AG08395 (cell line): ENCODE measurements at places on chromosomes 2 and 18.
A peak's percentile ranks its signal among the peaks of the same experiment; 100 is the strongest.

DNA sequence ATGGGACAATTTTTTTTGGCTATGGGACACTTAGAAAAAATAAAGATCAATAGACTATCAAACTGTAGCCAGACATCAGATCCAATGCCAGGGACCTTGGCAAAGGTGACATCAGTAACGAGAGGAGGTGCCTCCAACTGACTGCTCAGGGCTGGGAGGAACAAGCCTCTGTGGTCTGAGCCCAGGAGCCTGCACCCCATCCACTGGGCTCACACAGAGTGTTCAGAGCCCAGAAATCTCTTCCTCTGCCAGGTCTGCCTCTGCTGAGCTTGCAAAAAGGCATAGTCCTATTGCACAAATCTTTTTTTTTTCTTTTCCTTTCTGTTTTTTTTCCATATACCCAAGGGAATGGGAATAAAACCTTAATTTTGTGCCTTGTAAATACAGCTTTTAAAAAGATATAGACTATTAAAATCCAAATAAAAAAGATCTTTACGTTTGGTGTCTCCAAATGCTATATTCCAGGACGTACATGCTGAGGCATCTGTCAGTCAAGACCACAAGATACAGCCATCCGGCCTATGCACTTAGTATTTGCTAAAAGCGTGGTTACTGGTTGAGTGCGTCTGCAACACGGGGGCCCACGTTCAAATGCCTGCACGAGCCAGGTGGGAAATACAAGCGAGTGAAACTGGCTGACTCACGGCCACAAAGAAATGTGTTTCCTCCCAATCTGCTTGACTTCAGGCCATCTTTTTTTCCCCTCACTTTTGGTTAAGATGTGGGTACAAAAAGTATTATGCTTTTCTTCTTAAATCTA, 7.8 kb upstream of the ARHGAP25 start:
- no peak for DNase-seq

DNA sequence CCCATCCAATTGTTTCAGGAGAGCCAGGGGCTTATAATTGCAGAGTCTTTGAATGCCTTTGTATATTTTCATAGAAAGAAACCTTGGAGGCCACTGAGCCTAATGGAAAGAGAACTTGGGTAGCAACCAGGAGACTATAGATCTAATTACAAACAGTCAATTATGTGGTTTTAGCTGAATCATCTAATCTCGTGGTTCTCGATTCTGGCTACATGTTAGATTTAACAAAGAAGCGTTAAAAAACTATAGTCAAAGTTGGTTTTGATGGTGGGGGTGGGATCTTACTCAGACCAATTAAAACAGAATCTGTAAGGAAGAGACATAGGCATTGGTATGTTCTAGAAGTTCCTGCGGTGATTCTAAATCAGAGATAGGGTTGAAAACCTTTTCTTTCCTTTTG, 344.1 kb downstream of the CNTNAP5 start:
- no peak for DNase-seq

DNA sequence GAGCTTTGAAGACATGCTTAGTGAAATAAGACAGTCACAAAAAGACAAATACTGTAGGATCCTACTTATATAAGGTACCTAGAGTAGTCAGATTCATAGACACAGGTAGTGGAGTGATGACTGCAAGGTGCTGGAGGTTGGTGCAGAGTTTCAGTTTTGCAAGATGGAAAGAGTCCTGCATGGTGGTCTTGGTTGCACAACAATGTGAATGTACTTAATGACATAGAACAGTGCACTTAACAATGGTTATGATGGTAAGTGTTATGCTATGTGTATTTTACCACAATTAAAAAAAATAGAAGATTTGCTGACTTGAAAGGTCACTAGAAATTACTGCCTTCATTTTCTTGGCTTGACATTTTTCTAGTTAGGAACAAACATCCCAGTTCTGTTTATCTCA, 9.5 kb downstream of the CERS6 start:
- DNase-seq: no peak

DNA sequence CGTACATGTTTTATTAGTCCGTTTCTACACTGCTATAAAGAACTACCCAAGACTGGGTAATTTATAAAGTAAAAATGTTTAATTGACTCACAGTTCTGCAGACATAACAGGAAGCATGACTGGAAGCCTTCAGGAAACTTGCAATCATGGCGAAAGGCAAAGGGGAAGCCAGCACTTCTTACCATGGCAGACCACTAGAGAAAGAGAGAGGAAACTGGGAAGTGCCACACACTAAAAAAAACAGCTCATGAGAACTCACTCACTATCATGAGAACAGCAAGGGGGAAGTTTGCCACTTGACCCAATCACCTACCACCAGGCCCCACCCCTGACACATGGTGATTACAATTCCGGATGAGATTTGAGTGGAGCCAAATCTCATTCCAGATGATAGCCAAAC, 466.2 kb downstream of the IRS1 start:
- DNase-seq: no peak

GRCh38 chr2:41234093-41234492, 782.2 kb upstream of the SLC8A1 start:
- no peak for DNase-seq

- DNase-seq: no peak
Measured at GRCh38 chr18:52451256-52451655, 111.3 kb downstream of the DCC start.

- DNase-seq: no peak
Measured at GRCh38 chr2:43029186-43029585, 197.2 kb downstream of the ZFP36L2 start.

GRCh38 chr18:74714791-74715190, 117.1 kb downstream of the ZNF407 start:
- DNase-seq: no peak

GRCh38 chr2:157894694-157895435, 18.7 kb upstream of the ACVR1 start:
- DNase-seq: peak; percentile 78

DNA sequence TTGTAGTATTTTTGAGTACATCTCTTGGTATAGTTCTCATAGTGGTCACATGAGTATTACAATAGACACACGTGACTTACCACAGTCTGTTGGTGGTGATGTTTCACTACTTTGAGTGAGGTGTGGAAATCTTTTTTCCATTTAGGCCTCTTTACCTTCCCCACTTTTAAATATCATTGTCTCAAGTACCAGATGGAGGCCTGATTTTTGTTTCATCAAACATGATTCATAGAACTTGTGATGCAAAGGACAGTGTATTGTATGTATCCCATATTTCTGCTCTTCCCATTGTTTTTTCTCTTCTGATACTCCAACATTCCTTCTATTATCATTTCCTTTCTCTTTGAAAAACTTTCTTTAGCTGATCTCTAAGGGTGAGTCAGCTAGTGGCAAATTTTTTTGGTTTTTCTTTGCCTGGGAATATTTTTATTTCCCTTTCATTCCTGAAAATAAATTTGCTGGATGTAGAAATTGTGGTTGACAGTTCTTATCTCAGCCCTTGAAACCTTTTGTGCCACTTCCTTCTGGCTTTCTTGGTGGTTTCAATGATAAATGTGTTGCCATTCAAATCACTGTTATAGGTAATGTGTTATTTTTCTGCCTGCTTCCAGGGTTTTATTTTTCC, 32.8 kb downstream of the RFX8 start:
- DNase-seq: peak; percentile 55

GRCh38 chr18:2212598-2213205, 358.6 kb downstream of the METTL4 start:
- DNase-seq: no peak

GRCh38 chr2:158457092-158457825, 507 bp downstream of the PKP4 start:
- peak; percentile 46 for DNase-seq

- DNase-seq: no peak
Measured at GRCh38 chr2:149160195-149160594, 121.7 kb downstream of the LYPD6B start.

- DNase-seq: no peak
Measured at GRCh38 chr2:60485055-60485454, 68.4 kb downstream of the BCL11A start.

DNA sequence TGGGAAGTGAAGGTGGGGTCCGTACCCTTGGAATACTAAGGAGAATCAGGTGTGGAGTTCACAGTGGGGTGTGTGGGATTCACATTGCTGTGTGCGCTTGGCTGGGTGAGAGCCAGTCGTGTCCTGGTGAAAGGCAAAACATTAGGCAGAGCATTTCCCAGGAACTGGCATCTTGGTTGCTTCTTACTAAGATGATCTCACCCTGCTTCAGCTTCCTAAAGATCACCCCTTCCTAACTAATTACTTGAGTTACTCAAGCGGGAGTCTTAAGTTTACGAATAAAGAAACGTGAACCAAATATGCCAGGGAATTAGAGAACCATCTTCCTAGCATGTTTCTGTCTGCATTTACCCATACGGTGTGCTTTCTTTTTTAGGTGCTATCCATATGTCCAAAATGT, 122.9 kb downstream of the NCK2 start:
- no peak for DNase-seq

- no peak for DNase-seq
Measured at GRCh38 chr2:75460630-75461029, 100.1 kb downstream of the EVA1A start.

DNA sequence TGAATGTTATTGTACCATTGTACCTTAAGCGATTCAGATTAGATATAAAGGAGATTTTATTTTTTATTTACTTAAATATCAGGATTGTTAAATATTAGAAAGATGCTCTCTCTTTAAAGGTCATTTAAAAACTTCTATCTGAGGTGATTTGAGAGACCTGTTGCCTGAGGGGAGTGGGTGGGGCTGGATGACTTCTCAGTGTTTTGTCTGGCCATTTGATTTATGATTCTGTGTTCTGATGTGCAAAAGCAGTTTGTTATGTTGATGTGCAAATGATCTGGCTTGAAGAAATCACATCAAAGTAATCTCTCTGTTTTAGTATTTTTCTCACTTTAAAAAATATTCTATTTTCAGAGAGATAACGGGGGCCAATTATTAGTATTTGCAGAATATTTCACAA, 370.8 kb downstream of the NUP35 start:
- DNase-seq: no peak

DNA sequence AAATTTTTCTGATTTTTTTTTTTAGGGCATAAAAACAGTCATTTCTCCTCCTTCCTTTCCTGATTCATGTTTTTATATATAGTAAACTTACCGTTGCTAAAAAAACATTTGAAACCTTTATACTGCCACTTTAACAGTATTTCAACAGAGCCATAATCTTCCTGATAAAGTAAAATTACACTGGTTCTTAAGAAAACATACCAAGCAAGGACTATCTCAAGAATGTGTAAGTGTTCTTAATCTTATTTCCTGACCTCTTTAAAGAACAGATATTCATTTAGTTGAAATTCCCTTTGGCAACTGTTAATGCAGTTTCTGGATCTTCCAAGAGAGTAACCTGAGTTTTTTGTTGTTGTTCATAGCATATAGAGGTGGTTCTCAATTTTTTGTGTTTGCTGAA, 26.6 kb upstream of the COLEC12 start:
- DNase-seq: no peak

- DNase-seq: no peak
Measured at GRCh38 chr2:211014906-211015305, 458.5 kb downstream of the CPS1 start.

DNA sequence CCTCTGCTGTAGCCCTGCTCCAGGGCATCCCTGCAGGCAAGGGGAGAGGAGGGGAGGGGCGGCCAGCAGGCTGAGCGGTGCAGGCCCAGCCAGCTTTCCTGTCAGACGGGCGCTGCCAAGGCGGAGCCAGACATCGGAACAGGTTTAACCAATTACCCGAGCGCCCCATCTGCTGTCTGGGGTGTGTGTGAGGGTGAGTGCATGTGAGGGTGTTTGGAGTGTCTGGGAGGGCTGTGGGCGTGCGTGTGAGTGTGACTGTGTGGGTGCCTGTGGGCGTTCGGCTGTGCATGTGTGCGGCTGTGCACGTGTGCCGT, 20.0 kb downstream of the EMX1 start:
- DNase-seq: peak; percentile 22

DNA sequence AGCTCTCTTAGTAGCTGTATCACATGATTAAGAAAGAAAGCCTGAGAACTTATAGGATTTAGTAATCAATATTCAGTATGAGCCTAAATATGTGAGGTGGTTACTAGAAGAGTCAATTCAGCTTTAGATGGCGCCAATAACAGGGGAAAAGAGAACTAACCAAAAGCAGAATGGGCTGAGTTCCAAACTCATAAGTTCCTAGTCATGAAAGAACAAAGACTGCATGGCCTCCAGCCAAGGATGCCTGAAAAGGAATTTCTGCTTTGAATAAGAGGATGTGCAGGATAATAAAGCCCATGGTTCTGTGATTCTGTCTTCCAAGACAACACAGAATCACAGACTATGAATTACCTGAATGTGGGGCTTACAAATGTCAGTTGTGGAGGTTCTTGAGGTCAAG, 196.5 kb downstream of the SATB2 start:
- DNase-seq: peak; percentile 66

- no peak for DNase-seq
Measured at GRCh38 chr18:48944634-48945033, 6.1 kb downstream of the SMAD7 start.

DNA sequence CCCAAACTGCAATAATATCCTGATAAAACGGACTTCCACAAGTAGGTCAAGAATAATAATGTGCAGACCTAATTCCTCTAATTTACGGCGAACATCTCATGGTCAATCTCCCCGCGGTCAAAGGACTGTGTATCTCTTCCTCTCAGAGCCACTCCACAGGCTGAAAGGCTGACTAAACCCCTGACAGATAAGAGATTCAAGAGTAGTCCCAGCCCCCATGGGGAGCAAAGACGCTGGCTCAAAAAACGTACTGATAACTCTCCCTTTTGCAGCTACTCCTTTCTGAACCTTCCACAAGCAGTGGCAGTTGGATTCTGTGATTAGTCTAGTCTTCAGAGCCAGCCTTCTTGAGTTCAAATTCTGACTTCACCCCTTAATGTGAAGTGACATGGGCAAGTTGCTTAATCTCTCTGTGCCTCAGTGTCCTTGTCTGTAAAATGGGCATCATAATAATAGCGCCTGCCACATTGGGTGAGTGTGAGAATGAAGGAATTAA, 19.7 kb upstream of the IL18R1 start:
- DNase-seq: no peak

GRCh38 chr2:159879051-159879604, 81.1 kb upstream of the CD302 start:
- DNase-seq: peak; percentile 37
